Activated CD4-positive, CD25-positive, alpha-beta regulatory T cell (primary cell): ENCODE measurements at places on chromosomes 3 and 15.

GRCh38 chr15:90388462-90389380 lies 679 bp downstream of the IQGAP1 start:
- DNase-seq: peak; percentile 36

- DNase-seq: no peak
Observed at GRCh38 chr3:52986049-52986448, 59.8 kb downstream of the SFMBT1 start.

DNA sequence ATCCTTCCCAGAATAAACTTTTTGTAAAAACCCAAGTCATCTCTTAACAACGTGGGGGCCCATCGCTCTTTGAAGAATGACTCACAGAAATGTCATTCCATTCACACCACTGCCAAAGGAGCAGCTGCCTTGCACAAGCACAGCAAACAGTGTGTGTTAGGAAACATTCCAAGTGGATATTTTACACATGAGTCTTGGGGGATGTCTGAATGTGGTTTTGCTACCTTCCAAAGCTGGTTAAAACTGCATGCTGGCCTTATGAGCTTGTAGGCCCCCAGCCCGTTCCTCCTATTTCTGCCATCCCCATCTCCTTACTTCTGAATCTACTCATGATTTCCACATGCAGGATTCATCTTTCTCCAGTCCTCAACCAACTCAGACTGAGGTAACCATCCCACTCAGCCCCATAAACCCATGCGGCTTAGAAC lies 130.8 kb downstream of the CPNE4 start:
- DNase-seq: no peak

DNA sequence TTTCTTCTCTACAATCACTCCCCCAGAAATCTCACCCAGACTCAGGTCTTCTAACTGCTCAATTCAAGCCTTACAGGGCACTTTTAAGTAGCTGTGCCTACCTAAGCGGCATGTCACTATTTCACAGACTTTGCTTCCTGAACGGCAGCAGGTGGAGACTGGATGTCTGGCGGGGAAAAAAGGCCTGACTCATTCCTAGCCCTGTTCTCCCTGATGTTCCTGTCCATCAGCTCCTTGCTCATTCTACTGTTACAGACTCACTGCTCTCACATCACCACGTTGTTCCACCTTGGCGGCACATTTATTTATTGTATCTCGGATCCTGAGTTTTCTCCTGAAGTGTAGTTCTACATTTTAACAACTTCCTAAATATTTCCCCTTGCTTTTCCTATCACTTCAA lies 52.6 kb upstream of the ATP11B start:
- DNase-seq: no peak

DNA sequence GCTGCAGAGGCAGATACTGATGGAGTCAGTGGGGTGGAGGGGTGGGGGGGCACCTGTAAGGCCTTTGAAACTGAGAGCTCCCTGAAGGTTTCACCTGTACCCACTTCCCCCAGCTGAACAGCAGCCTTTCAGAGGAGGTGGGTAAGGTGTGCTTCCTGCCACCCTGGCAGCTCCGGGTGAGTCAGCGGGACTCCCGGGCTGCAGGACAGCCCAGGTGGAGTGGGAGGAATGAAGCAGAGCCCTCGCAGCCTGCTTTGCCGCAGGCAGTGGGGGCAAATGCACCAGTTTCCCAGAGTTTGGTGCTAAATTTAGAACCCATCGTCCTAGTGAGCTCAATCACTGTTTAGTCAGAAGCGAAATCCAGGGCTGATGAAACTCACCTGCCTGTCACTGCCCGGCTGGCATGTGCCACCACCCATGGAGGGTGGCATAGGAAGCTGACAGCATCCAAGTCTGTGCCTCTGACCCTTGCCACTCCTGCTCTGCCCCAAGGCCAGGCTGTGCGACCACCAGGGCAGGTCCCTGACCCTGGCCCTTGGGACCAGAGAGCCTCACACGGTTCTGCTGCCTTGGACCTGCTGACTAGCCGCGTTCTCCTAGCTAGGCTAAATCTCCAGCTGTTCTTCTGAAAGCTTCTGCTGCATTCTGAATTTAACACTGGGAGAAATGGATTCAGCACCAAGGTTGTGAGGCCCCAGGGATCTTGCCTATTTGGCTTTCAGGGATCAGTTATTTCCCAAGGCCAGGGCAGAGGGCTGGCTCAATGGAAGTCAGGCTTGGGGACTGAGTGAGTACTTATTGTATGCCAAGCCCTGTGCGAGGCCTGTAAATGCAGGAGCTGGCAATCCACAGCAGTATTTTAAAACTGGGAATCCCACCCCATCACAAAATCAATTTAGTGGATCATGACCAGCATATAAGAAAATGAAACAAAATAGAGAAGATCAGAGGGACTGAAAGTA lies 67.3 kb upstream of the RASGRF1 start:
- DNase-seq: no peak

DNA sequence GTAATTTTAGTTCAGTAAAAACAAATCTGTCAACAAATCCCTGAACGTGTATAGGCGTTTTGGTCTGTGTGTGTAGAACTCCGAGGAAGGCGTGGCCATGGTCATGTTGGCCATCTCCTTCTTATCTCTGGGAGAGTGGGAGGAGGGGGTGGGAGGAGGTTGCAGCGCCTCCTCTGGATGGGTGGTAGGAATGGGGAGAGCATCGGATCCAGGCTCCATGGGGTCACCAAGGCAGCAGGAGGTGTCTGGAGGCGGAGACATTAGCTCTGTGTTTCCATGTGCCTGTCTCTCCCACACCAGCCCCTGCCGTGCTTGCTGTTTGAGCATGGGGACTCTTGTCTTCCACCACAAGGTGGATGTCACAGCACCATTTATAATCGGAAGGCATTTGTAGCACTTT lies 34.5 kb upstream of the TRPM1 start:
- DNase-seq: no peak

GRCh38 chr3:130915567-130916292 lies 21.8 kb downstream of the ATP2C1 start:
- no peak for DNase-seq

DNA sequence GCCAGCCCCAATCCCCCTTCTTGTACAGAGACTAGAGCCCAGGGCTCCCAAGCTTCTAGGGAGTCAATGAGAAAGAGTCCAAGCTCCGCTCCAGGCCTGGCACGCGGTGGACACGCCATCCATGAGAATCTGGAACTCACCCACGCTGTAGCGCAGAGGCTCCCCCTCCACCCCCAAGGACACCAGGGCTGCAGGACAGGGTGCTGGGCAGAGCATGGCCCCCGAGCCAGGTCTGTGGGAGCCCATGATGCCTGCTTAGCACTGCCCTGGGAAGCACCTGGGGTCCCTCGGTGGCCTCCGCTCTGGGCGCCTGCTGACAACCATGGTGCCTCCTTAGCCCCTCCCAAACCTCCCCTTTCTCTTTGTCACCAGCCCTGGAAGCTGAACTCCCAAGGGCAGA lies 28.5 kb downstream of the ACSBG1 start:
- DNase-seq: no peak

- DNase-seq: no peak
Observed at GRCh38 chr3:69763458-69763857, 24.2 kb downstream of the MITF start.

GRCh38 chr3:53161450-53161819 lies 426 bp downstream of the PRKCD start:
- no peak for DNase-seq

- no peak for DNase-seq
Observed at GRCh38 chr15:77642793-77643430, 10.2 kb upstream of the LINGO1 start.

- no peak for DNase-seq
Observed at GRCh38 chr15:81054236-81054635, 53.5 kb downstream of the TLNRD1 start.

- no peak for DNase-seq
Observed at GRCh38 chr3:85877631-85878030, 918.8 kb downstream of the CADM2 start.

GRCh38 chr3:187252311-187252710 lies 39.2 kb downstream of the MASP1 start:
- DNase-seq: no peak

- no peak for DNase-seq
Observed at GRCh38 chr3:134904241-134904771, 109.2 kb downstream of the EPHB1 start.

GRCh38 chr3:186520431-186520830 lies 23.7 kb downstream of the CRYGS start:
- DNase-seq: no peak

- no peak for DNase-seq
Observed at GRCh38 chr3:30621576-30621975, 15.2 kb downstream of the TGFBR2 start.

GRCh38 chr3:67241084-67241483 lies 243.0 kb downstream of the KBTBD8 start:
- no peak for DNase-seq

- no peak for DNase-seq
Observed at GRCh38 chr3:58608648-58609047, 31.5 kb upstream of the FAM107A start.

- DNase-seq: no peak
Observed at GRCh38 chr3:186453531-186453930, 90.6 kb downstream of the CRYGS start.

- DNase-seq: no peak
Observed at GRCh38 chr3:52596658-52597265, 60.4 kb downstream of the UQCC5 start.

DNA sequence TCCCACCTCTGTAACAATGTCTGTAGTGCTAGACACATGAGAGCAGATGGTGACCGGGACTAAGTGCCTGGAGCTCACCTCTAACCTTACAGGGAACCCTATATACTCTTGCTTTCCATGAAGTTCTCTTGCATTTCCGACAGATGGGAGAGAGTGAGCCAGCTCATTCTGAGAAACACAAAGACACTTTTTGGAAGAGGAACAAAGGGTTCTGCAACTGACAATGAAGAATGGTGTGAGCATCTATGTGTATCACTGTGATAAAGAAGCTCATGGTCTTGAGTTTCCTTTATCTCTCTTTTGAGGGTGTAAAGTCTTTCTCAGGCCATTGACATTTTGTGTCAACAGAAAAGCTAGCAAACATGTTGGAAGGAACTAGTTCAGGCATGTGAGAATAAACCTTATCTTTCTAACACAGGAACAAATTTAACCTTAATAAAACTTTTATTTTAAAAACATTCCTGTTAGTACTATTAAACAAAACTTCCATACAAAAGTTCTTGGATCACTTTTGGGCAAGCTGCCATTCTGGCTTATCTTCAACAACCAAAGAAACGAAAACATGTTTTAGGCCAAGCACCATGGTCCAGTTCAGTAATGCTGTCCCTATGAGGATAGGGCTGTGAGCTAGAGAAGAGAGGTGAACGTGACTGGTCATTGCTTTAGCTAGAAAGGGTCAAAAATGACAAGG lies 142.7 kb downstream of the THRB start:
- DNase-seq: no peak

- no peak for DNase-seq
Observed at GRCh38 chr3:134040066-134040465, 10.3 kb upstream of the SLCO2A1 start.

- DNase-seq: no peak
Observed at GRCh38 chr3:38457111-38458003, 3.7 kb downstream of the ACVR2B start.

- no peak for DNase-seq
Observed at GRCh38 chr3:115680803-115681345, 57.6 kb downstream of the GAP43 start.

DNA sequence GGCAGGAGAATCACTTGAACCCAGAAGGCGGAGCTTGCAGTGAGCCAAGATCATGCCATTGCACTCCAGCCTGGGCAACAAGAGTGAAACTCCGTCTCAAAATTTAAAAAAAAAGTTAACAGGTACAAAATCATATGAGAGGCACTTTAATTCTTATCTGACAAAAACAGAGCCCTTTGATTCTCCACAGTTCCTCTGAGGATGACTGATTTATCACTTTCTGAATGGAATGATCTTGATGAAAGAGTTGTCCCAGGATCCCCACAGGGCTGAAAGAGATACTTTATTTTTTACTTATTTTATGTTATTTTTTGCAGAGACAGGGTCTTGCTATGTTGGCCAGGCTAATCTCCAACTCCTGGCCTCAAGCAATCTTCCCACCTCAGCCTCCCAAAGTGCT lies 4.0 kb downstream of the LHFPL4 start:
- DNase-seq: no peak

DNA sequence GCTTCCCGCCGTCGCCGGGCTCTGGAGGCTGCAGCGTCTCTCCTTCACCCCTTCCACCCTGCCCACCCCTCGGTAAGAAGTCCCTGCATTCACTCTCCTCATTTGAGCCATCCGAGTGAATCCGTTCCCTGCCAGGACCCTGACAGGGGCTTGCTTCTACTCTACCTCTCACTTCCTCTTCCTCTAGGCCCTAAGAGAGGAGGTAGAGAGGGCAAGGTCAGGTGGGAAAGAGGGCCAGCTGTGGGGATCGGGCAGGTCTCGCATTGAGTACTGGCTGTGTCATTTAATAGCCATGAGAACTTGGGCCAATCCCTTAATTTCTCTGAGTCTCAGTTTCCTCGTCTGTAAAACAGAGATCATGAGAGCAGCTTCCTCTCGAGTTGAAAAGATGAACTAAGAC lies 283.6 kb downstream of the UACA start:
- no peak for DNase-seq

- DNase-seq: no peak
Observed at GRCh38 chr3:146241523-146242240, 9.2 kb downstream of the PLSCR4 start.

GRCh38 chr3:105798381-105798934 lies 70.4 kb downstream of the CBLB start:
- DNase-seq: no peak

GRCh38 chr15:82768414-82769054 lies 37.3 kb downstream of the FSD2 start:
- no peak for DNase-seq

GRCh38 chr3:135740211-135740610 lies 225.3 kb upstream of the PPP2R3A start:
- DNase-seq: no peak

DNA sequence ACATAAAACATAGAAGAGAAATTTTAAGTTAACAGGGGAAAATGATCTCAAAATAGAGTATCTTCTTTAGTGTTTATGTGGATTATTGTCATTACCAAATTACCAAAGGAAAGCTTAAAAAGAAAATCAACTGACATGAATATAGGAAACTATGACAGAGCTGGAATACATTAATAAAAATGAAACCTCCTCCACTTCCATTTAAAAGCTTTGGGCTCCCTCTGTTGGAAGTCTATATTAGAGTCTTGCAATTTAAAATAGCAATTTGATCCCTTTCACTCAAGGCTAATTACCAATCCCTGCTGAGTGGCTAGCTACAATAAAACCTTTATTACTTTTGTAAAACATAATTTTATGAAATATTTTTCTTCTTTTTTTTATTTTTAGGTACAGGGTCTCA lies 61.4 kb upstream of the IMPG2 start:
- DNase-seq: no peak

DNA sequence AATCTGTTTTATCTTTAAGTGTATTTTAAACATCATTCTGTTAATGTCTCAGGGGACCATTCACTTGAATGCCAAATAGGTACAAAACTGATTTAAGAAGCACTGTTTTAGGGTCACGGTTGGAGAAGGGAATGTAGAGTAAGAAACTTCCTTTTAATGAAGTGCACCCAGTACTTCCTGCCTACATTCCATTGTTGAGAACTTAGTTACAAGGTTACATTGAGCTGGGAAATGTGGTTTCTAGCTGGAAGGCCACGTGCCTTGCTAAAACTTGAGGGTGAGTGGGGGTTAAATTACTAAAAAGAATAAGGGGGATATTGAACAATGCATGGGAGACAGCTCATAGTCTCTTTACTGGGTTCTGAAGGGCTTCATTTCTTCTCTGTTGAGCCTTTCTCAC lies 78.3 kb upstream of the TBC1D5 start:
- DNase-seq: no peak
